Mesothelial cell of epicardium (in vitro differentiated cells): ENCODE measurements at places on chromosomes 7 and 10. TPM values are rescaled to one million over a fixed set of nuclear protein-coding genes. Genes with fewer than 3 reads are reported as not detected.
A peak's percentile ranks its signal among the peaks of the same experiment; 100 is the strongest.

DNA sequence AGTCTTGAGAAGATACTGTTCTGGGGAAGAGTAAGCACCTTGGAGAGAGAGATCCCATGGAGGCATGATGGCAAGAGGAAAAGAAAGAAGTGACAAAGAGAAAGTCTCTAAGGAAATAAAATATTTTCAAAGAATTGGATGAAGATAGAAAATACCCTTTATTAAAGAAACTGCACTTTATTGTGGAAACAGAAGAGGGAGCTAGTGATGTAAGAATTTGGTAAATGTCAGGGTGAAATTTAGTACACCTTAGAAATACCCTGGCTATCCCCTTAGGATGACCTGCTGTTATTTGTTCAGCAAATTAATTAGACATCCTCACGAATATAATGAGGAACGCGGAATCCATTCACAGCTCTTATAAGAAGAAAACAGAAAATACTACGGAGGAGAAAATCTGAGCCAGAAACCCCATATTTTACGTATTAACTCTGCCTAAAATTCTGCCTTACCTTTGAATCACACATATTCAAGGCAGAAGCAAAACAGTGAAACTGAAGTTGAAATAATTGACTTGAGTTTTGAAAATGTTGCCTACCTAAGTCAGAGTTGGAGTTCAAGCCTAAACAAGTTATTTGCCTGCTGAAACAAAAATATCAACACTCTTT lies 90.7 kb downstream of the TFPI2 start:
- H3K27ac ChIP-seq: no peak overlapping the region
- DNase-seq: no peak
- H3K27me3 ChIP-seq: no peaks in the 10 kb centered on the region
- no peaks in the 10 kb centered on the region for H3K4me1 ChIP-seq
- H3K36me3 ChIP-seq: no peaks in the 10 kb centered on the region
- H3K4me3 ChIP-seq: no peak overlapping the region

The CDHR1 gene
- 0.16 to 0.25 TPM (median 0.24 TPM) in 3 replicates for total RNA-seq

DNA sequence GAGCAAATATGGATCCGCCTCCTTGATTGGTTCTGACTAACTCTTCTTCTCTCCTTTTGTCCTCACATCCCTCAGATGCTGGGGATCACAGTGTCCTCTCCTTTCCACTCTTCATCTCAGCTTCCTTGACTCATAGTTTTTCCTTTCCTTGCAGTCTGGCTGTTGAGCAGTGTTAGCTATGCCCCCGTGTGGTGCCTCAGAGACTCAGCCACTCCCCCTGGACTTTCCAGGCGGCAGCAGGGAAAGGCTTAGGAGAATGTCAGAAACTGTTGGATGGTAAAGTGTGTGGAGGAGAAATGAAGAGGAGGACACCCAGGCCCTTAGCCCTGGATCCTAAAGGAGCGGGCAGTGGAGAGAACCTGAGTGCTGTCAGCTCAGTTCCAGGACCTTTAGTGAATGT lies 267.5 kb downstream of the CELF2 start:
- H3K27ac ChIP-seq: no peak overlapping the region
- no peaks in the 10 kb centered on the region for H3K4me1 ChIP-seq
- no peak overlapping the region for H3K4me3 ChIP-seq
- H3K36me3 ChIP-seq: no peaks in the 10 kb centered on the region
- DNase-seq: no peak

DNA sequence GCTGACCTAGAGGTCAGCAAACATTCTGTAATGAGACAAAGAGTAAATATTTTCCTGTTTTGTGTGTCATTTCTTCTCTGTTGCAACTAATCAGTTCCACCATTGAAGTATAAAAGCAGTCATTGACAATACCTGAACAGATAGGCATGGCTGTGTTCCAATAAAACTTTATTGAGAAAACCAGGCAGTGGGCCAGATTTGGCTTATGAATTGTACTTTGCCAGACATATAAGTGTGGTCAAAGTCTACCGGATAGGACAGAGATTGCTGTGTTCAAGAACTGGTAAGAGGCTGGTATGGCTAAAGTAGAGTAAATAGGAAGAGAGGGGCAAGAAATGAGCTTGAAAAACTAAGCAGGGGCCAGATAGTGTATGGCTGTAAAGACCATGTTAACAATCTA lies 38.3 kb upstream of the TAC1 start:
- no peak for DNase-seq
- H3K27ac ChIP-seq: no peak overlapping the region
- H3K4me3 ChIP-seq: no peak overlapping the region
- H3K27me3 ChIP-seq: peaks cover 15% of the 10 kb centered on the region
- H3K4me1 ChIP-seq: no peaks in the 10 kb centered on the region

- no peak overlapping the region for H3K27ac ChIP-seq
- no peaks in the 10 kb centered on the region for H3K36me3 ChIP-seq
- DNase-seq: peak; percentile 28
- no peak overlapping the region for H3K4me3 ChIP-seq
- H3K4me1 ChIP-seq: no peaks in the 10 kb centered on the region
These were observed 11.0 kb downstream of the TBATA start for GRCh38 chr10:70773965-70774809.

DNA sequence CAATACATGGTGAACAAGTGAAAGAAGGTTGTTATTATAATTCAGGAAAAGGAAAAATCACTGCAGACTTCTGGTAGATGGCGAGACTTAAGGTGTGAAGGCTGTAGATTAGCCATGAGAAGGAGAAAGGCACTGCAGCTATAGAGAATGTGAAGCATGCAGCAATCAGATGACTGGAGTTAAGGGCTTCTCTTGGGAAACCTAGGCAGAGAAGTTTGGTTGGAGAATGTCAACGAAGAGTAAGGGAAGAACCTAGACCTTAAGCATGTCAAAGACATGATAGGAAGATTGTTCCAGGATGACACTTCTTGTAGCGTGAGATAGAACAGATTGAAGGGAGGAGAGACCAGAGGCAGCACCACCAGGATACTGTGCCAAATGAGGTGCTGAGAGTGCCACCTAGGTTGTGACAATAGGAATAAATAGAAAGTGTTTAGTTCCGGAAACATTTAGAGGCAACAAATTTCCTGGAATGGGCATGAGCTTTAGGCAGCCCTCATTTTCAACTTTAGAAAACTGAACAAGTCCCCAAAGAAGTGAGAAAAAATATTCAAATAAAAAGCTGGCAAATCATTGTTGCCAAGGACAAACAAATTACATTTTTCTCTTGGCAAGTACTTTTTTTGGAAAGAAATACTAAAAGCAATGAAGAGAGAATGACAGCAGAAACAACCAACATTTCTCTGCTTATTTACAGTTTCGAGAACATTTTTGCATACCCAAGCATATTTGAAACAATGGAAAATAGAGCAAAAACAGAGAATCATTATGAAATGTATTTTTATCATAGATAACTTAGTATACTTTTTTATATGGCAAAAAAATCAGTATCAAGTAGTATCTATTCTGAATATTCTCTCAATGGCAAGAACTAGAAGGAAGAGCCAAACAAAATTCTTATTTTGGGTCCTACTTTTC lies 4.9 kb downstream of the LRRC17 start:
- DNase-seq: no peak
- H3K4me3 ChIP-seq: no peak overlapping the region
- peaks cover 6% of the 10 kb centered on the region for H3K36me3 ChIP-seq
- H3K4me1 ChIP-seq: peaks cover 22% of the 10 kb centered on the region

DNA sequence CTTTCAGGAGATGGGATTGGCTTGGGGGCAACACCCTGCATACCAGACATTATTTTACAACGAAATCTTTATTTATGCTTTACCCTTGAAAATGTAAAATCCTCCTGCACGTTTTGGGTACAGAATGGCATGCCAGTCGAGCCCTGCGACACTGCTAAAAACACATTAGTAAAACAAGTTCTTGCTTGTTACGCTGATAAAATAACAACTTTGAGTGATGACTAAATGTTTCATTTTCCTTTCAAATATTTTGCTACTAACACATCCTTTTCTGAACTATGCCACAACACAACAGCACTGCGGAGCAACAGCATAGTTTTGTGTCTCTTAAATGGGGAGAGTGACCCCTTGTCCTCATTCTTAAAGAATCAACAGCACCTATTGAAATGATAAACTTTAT lies 76.0 kb upstream of the SEMA3D start:
- H3K36me3 ChIP-seq: peaks cover 12% of the 10 kb centered on the region
- no peak overlapping the region for H3K4me3 ChIP-seq
- H3K27me3 ChIP-seq: no peaks in the 10 kb centered on the region

The ITPRID1 gene
- not detected in 3 replicates for total RNA-seq

GRCh38 chr7:151851782-151852181 lies 25.1 kb downstream of the PRKAG2 start:
- H3K27ac ChIP-seq: no peak overlapping the region
- H3K4me3 ChIP-seq: no peak overlapping the region
- peaks cover 7% of the 10 kb centered on the region for H3K4me1 ChIP-seq
- DNase-seq: no peak
- H3K27me3 ChIP-seq: peaks cover 4% of the 10 kb centered on the region

DNA sequence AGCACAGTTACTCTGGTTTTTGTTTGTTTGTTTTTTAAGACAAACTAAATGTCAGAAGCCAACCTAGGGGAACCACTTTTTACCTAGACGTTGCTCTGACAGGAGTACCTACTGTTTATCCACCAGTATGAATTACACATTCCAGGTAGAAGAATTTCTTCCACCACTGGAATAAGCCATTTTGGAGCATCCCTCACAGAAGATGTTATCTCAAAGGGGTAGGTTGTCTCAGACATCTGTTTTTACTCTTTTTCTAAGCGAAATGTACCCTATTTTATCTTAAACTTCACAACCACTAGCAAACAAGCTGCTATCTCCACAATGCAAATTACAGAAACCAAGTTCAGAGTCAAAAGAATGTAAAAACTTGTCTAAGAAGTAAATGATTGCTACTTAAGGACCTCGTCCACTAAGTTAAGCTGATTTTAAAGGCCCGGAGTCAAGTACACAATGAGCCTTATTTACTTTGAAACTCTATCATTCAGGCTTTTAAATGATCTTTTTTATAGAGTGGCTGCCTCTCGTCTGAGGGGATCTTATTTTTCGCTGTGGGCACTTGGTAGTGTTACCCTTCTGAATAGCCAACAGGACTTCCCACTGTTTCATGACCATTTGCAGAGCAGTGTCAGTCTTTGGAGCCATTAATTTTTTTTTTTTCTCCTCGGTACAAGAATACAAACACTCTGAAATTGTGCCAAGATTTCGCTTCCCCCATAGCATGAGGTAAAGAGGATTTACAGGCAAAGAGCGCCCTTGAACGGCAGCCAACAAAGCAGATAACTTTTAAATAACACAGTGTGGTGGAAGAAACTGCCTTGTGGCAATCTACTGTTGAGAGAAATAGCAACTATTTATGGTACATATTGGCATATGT lies 15.7 kb upstream of the ARMC3 start:
- H3K4me1 ChIP-seq: peaks cover 46% of the 10 kb centered on the region
- peaks cover 12% of the 10 kb centered on the region for H3K36me3 ChIP-seq
- DNase-seq: peak; percentile 48
- peak overlapping the region; percentile 26 for H3K4me3 ChIP-seq
- H3K27ac ChIP-seq: peak overlapping the region; percentile 96
- H3K27me3 ChIP-seq: no peaks in the 10 kb centered on the region

DNA sequence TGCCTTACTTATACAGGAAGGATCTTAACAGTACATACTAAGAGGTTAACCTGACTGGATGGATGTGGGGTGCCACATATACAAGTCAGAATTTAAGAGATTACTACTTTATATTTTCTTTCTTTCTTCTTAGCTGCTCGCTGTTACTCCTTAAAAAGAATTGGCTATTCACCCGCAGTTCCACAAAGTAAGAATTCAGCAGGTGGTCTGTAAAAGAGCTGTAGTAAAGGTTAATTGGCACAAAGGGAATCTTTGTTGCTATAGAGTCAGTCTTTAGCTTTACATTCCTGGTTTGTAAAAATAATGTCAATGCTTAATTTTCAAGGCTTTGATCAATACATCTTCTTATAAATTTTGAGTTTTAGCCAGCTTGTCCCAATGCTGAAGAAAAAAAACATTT lies 43.2 kb downstream of the RALA start:
- no peaks in the 10 kb centered on the region for H3K27me3 ChIP-seq
- peak overlapping the region; percentile 80 for H3K27ac ChIP-seq
- peaks cover 30% of the 10 kb centered on the region for H3K36me3 ChIP-seq
- no peak overlapping the region for H3K4me3 ChIP-seq
- no peak for DNase-seq
- peaks cover 26% of the 10 kb centered on the region for H3K4me1 ChIP-seq
